ENCODE measurements at places on chromosomes 4 and X. TPM values are rescaled to one million over a fixed set of nuclear protein-coding genes. Genes with fewer than 3 reads are reported as not detected.

The FMR1NB gene
- not detected for total RNA-seq

The GSPT2 gene
- total RNA-seq = not detected

The MAGEA12 gene
- total RNA-seq = 24.2 TPM

The SRPX2 gene
- 65.9 TPM for total RNA-seq

The NAP1L3 gene
- total RNA-seq = not detected

The VCX3A gene
- 2.3 TPM for total RNA-seq

The MAGEB1 gene
- not detected for total RNA-seq

The COX7B2 gene
- total RNA-seq = 12.7 TPM

The MAGEE2 gene
- not detected for total RNA-seq

The IL2RG gene
- total RNA-seq = not detected

The TLR10 gene
- total RNA-seq = not detected

The CYLC1 gene
- not detected for total RNA-seq

Measured in PC-9 (cell line).